ENCODE measurements at places on chromosomes 4 and X. TPM values are rescaled to one million over a fixed set of nuclear protein-coding genes. Genes with fewer than 3 reads are reported as not detected.

The RNF175 gene
- not detected for total RNA-seq

The PUDP gene
- 20.1 TPM for total RNA-seq

The ASB12 gene
- not detected for total RNA-seq

The F9 gene
- not detected for total RNA-seq

The RIBC1 gene
- total RNA-seq: 0.75 TPM
